ENCODE measurements at places on chromosomes 2 and 18.

- DNase-seq = no peak
These were observed 397.8 kb downstream of the METTL4 start for GRCh38 chr18:2173486-2173885.

DNA sequence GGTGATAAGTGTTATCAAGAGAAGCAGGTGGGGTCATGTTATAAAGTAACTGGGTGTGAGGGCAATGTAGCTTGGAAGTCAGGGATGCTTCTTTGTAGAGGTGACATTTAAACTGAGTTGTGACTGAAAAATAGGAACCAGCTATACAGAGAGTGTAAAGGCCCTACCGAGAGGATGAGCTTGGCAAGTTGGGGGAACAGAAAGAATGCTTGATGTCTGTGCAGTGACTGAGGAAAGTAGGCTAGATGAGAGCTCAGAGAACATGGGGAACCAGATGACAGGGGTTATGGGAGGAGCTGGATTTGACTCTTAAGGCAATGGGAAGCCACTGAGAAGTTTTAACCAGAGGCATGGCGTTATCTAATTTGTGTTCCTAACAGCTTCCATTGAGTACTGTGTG lies 115.3 kb downstream of the DOCK10 start:
- DNase-seq = no peak

- DNase-seq = no peak
These were observed 28.9 kb downstream of the RRM2 start for GRCh38 chr2:10151462-10151861.

GRCh38 chr18:31429623-31430022 lies 17.9 kb upstream of the DSG3 start:
- DNase-seq = no peak

GRCh38 chr18:27061488-27062095 lies 123.5 kb downstream of the CHST9 start:
- no peak for DNase-seq

GRCh38 chr2:204706939-204707338 lies 161.7 kb downstream of the PARD3B start:
- DNase-seq = no peak

DNA sequence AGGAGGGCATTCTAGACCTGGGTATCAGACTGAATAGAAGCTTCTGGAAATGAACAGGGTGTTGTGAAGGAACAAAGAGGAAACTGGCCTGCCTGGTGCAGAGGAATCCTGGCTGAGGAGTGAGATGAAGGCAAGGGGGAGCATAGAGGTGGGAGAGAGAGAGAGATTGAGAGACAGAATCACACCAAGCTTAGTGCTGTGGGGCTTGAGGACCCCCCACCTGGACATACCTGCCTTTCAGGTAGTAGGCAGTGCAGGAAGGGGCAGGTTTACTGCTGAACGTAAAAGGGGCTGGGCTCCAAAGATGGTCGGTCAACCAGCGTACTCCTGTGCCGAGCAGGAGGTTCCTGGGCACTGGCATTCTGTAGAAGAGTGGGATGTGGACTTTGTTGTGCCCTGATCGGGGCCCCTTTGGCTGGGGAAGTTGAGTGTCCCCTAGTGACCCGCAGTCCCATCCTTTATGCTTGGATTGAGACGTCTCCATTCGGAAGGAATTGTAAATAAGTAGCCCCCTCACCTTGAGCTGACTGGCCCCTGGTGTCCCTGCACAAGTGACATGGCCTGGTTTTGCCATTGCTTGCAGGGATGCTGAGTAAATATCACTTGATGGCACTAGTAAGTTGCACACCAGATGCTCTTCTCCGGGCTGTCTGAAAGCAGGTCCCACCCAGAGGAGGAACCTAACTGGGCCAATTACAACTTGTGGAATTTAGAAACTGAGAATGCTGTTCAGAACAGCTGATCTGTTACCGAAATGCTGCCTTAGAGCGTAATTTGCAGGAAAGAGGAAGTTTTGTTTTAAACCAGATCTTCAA lies 1.4 kb downstream of the UBE2F start:
- DNase-seq = peak; percentile 26

DNA sequence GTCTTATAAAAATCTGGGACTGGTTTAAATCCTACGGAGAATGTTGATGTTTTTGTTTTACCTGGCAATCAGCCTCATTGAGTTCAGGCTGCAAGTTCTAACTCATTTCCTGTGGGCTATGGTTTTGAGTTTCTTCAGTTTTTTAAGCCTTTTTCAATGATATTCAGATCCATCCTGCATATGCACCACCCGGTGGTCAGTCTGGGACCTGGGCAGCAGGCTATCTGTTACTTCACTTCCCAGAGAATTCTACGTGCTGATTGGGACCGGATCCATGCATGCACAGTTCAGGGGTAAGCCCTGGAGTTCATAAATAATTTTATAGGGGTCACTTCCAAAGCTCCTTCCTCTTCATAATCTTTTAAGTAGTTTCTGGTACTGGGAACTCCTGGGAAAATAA lies 339.2 kb upstream of the HNRNPA3 start:
- DNase-seq = no peak

- DNase-seq = no peak
These were observed 2.3 kb downstream of the CYRIA start for GRCh38 chr2:16663121-16663905.

- no peak for DNase-seq
These were observed 127.4 kb downstream of the CCDC102B start for GRCh38 chr18:68925268-68925667.

GRCh38 chr2:234251326-234252271 lies 201.1 kb downstream of the SPP2 start:
- no peak for DNase-seq

GRCh38 chr18:25883091-25883490 lies 207.3 kb downstream of the SS18 start:
- no peak for DNase-seq

DNA sequence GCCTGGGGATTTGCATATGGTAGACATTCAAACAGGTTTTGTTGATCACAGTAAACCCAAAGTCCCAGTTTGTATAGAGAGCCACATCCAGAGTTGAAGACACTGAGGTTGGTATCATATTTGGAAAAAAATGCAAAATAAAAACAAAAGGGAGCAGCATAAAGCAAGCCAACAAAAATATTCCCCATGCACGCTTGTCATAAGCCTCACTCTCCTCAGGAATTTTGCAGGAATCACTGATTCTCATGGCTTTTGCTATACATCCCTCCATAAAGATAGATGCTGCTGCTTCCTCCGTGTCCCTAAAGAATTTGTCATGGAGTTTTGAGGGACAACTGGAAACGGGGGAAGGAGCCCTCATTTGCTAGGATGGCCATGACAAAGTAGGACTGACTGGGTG lies 108.8 kb upstream of the TCF4 start:
- no peak for DNase-seq

GRCh38 chr2:4745056-4745991 lies 946.9 kb upstream of the SOX11 start:
- DNase-seq = no peak

- no peak for DNase-seq
These were observed 25.4 kb upstream of the MRPL19 start for GRCh38 chr2:75621228-75621627.

DNA sequence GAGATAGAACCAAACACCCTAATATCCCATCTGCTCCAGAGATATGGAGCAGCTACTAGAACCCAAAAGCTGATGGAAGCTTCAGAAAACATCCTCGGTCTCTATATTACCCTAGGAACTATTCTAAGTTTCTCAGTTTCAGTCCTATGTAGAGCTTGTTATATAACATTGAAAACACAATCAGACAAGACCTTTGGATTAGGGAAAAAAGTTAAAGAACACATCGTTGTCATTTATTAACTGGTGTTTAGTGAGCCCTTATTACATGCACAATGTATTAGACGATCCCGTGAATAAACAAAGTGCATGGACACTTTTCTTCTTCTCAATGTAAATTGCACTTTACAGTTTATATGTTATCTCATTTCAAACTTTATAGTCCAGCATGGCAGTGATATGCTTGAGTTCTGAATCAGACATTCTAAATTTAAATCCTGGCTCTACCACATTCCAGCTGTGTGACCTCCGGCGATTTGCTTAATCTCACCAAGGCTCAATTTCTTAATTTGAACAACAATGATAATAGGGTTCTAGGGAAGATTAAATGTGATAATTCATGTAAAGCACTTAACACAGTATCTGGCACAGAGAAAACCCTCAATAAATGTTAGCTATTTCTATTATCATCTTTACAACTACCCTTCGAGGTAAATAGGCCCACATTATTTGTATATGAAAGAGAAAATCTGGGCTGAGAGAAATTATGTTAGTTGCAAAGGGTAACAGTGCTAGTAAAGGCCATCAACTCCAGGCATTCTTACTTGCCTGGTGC lies 83.6 kb upstream of the PIK3C3 start:
- DNase-seq = no peak

GRCh38 chr2:204794624-204795023 lies 249.3 kb downstream of the PARD3B start:
- no peak for DNase-seq

GRCh38 chr2:84854850-84855249 lies 26.0 kb downstream of the TRABD2A start:
- no peak for DNase-seq

DNA sequence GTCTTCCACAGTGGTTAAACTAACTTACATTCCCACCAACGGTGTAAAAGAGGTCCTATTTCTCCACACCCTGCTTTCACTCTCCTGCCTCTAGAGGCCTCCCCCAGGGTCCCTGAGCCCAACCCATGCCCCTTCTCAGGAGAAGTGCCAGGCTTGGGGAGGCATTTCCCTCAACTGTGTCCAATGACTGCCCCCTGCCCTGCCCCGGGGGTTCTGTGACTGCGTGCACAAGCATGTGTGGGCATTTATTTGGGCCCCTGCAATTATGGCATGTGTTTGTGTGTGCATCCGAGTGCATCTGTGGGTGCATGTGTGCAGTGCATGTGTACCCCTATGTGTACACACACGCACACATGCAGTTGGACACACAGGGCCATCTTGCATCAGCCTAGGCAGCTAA lies 57.3 kb downstream of the INHBB start:
- DNase-seq = no peak

- no peak for DNase-seq
These were observed 383.7 kb downstream of the SOCS6 start for GRCh38 chr18:70672581-70672980.

DNA sequence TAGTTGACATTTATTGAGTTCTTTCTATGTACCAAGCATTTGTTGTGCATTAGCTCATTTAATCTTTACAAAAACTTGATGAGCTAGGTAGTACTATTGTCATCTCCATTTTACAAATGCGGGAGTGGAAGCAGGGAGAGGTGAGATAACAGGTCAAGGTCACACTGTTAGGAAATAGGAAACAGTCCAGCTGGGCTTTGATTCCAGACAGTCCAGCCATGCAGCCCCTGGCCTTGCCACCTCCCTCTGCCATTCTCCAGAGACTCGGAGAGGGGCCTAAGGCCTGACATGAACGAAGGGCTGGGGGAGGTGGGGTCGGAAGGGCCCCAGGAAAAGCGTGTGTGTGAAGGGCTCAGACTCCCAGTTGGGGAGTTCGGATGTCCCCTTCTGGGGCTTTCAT lies 55.6 kb downstream of the ODC1 start:
- DNase-seq = no peak

DNA sequence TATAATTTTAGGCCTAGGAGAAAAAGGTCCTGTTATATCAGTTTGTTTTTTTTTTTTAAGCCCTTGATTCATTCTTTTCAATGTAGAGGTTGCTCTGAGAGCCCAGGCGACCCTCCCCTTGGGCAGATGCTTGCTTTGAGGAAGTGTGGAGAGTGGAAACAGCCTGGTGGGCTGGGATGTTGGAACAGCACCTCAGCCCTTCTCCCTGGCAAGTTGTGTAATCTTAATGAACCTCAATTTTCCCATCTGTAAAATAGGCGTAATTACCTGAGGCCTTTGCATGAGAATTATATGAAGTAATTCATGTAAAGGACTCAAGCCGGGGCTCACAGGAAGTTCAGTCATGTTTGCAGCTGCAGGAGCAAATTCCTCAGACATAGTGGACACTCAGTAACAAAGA lies 49.7 kb upstream of the POMC start:
- no peak for DNase-seq

GRCh38 chr2:19887510-19887909 lies 14.3 kb downstream of the TTC32 start:
- no peak for DNase-seq

- no peak for DNase-seq
These were observed 122.1 kb downstream of the ACOXL start for GRCh38 chr2:110854355-110855081.

GRCh38 chr2:134217924-134218323 lies 35.9 kb upstream of the MGAT5 start:
- peak; percentile 17 for DNase-seq

DNA sequence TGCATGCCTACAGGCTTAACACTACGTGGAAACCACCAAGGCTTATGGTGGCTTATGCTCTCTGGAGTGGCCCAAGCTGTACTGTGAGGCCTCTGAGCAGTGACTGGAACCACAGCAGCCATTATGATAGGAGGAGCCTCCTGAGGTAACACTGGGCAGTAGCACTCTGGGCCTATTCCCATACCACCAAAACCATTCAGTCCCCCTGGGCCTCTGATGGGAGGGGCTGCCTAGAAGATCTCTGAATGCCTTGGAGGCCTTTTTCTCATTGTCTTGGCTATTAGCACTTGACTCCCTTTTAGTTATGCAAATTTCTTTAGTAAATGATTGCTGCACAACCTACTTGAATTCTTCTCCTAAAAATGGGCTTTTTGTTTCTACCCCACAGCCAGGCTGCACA lies 985.0 kb downstream of the DPP10 start:
- DNase-seq = no peak

DNA sequence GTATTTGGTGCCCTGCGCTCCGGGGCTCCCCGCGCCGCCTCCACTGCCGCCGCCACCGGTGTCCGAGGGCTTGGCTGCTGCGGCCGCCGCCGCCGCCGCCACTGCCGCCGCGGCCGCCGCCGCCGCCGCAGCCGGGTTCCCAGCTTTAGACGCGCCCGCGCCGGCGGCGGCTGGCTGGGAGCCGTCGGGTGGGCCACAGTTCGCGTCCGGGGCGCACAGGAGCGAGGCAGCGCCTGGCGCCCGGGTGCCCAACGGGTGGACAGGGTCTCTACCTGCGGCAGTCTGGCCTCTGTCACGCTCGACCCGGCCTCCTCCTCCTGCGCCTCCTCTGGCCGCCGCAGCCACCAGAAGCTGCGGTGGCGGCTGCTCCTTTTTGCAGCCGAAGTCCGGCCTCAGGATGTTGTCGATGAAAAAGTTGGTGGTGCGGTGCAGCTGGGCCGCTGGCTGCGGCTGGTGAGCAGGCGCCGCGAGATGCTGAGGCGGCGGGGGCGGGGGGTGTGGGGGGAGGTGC lies 951 bp downstream of the EN1 start:
- DNase-seq = no peak

- no peak for DNase-seq
These were observed 125.5 kb downstream of the DYSF start for GRCh38 chr2:71578767-71579342.

DNA sequence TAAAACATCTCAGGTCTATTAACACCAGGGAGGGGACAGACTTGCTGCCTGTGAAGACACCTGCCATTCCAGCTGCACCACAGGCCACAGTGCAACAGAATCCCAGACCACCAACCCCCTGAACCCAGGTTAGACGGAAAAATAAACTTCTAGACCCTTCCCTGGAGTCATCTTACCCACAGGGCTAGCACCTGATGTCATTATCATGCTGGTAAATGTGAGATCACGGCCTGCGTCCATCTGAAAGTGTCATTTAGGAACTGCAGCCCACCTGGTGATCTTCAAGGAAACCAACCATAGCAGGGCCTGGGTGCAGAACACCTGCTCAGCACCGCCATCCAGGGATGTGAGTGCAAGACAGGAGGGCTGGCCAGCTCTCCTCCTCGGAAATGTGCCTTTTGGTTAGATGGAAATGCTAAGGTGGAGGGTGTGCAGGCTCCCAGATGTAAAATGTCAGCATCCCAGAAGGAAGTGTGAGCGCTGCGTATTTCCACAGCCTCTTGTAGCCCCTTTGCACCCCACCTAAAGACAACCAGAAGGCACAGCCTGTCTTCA lies 80.8 kb downstream of the PTGR3 start:
- DNase-seq = no peak
